NCI-H1105 treated with DMSO at 0.1 percent for 48 hours (cell line): ENCODE measurements at places on chromosomes 3 and 15.
A peak's percentile ranks its signal among the peaks of the same experiment; 100 is the strongest.

DNA sequence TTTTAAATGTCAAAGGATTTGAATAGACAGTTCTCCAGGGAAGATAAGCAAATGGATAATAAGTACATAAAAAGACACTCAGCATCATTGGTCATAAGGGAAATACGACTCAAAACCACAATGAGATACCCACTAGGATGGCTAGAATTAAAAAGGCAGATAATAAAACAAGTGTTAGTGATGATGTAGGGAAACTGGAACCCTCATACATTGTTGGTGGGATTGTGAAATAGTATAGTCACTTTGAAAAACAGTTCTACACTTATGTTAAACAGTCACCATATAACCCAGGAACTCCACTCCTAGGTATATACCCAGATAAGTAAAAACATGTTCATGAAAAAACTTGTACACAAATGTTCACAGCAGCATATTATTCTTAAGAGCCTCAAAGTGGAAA lies 72.5 kb downstream of the GPR156 start:
- no peak for DNase-seq

DNA sequence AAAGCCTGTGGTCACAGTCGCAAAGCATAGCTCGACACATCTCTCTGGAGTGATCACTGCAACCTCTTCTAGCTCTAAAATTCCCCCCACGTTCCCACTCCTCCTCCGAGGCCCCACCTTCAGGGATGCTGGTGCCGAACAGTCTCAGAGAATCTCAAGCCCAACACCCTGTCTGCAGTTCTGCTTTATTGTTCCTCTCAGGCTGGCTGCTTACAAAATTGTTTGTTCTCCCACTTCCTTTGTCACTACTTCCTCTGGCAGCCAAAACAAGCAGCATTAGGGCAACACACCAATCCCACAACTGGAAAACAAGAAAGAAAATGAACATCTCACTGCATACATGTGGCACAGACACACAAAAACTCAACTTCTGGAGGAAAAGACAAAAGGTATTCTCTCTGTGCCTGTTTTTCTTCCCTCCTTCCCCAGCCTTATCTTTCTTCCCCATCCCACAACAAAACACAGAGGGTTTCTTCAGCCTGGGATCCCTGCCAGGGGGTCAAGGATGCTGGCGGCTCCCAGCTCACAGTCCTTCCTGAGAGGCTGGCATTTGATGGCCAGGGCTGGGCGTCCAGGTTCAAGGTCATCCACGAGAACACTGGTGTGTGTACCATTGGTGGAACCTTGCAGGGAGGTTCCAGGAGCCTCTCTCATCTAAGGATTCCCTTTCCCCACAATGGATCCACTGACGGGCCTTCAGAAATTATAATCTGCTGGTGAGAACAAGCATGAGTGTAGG lies 108.4 kb downstream of the TMCO5A start:
- DNase-seq, result no peak

DNA sequence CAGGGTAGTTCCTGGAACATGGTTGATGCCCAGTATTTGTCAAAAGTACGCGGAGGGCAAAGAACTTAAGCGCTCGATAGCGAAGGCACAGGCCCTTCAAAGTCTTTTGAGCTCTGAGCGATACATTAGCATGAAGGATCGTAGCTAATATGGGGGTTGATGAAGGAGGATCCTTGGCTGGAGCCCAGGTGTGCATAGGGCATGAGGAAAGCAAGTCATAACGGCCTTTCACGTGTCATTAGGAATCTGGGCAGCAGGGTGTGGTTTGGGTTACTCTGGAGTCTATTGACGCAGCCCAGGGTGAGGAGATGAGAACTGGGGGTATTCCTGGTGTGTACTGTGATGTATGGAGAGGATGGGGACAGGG lies 31.7 kb downstream of the SPINK8 start:
- DNase-seq, result peak; percentile 8

- DNase-seq, result peak; percentile 42
Measured at GRCh38 chr3:66138336-66139313, 82.2 kb upstream of the SLC25A26 start.

DNA sequence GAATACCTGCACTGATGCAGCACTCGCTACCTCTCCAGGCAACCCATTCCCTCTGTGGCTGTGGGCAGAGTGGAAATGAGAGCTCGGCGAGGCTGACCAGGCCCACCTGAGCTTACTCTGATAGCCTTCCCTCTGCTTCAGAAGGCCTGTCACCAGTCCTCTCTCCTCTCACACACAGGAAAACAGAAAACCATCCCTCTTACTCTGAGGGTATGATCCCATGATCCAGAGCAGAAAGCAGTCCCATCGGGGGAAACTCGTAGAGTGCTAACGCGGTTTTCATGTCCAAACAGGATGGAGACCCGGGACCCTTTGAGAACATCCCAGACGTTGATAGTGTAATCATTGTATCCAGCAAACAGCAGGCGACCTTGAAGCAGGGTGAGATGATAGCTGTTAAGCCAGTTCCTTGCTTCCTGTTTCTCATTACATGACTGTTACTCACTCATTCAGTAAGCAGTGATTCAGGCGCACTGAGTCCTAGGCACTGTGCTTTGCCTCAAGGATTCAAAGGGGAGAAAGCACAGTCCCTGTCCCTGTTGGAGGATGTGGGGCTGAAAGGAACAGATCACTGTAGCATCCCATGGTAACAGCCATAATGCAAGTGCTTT lies 11.8 kb upstream of the BCL2L10 start:
- DNase-seq, result no peak

DNA sequence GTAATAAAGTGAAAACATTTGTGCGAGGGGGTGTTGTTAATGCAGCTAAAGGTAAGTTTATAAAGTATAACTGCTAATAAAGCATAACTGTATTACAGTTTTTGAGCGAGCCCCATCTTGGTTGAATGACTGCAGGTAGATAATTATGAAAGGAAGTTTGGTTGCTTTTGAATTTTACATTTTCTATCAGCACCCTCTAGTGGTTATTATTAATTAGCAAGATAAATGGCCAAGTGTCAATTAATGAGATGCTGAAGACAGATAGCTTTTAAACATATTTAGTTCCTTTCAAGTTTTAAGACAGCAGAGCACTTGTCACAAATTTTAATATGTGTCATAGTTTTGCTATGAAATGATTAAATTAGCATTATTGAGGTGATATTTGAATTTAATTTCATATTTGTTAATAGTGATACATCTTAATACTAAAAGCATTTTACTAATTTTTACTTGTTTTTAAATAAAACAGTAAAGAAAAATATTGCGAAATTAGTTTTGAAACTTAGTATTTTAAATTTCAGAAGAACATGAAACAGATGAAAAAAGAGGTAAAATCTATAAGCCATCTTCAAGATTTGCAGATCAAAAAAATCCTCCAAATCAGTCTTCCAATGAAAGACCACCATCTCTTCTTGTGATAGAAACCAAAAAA lies 15.1 kb downstream of the U2SURP start:
- DNase-seq, result peak; percentile 60

DNA sequence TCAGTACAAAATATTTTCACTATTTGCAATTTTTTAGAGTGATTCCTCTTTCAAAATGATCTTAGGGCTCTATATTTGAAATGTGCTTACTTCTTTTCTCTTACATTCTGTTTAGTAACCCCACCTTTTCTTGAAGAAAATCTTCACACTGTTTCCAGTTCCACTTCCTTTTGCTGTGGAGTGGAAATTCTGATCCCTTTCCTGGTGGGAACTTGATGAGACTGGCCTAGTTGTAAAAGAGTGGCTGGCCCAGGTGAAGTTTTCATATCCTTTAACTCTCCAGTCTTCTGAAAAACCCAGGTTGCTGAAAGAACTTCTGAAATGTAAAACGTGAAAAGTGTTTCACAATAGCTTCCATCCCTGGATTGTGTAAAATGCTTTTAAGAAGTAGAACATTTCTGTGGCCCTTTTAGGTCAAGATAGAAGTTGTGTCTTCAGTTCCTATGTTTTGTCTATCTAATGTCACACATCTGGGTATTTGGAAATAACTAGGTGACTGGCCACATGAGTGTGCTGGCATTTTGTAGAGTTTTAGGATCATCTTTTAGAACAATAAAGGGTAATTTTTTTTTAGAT lies 84.8 kb upstream of the LRIG1 start:
- DNase-seq, result no peak

GRCh38 chr3:193240850-193241706 lies at the start of gene PLAAT1:
TSS of gene PLAAT1 (plus strand) at chr3:193241222. CDS start at chr3:193255651, 14,429 bp downstream.
- peak; percentile 93 for DNase-seq

DNA sequence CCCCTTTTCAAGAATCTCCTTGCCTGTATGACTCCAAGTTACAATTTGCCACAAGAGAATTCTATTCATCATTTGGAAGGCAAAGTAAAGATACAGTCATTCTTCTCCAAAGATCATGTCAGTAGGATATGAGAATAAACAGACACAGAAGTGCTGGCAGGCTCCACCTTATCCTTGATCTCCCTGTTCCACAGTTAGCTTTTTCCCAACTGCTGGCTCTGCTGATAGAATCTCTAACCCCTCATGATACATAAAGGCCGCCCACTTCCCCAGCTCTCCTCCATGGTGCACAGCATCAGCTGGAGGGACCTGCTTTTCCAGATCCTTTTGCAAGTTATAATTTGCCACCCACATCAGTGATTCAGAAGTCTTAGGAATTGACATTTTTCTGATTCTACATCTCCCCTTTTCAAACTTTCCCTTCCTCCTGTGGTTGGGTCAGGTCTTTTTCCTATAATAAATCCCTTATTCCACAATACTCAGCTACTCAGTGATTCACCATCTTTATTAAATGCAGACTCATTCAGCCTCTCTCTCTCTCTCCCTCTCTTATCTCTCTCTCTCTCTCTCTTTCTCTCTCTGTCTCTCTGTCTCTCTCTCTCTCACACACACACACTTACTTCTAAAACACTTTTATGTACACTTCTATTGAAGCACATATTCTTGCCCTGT lies 465.4 kb downstream of the GBE1 start:
- DNase-seq, result no peak

- no peak for DNase-seq
Measured at GRCh38 chr15:55289011-55289745, 435 bp downstream of the RAB27A start.

DNA sequence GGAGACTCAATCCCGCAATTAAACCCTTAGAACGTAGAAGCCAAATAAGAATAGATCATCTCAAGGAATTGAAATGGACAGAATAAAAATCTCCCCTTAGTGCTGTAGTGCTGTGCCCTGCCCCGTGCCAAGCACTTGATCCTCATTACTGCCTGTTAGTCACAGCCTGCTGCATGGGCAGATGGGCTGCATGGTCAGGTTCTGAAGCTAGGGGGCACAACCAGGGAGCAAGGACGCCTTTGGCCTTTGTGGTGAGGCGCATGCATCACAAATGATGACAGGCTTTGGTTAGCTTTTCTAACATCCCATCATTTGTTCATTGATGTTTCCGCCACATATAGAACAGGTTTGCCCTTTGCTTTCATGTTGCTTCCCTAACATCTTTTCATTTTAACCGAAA lies 336.3 kb upstream of the ADAMTS9 start:
- no peak for DNase-seq

GRCh38 chr3:15955968-15956367 lies 158.2 kb upstream of the ANKRD28 start:
- no peak for DNase-seq

- no peak for DNase-seq
Measured at GRCh38 chr3:131323014-131323413, 58.6 kb upstream of the NUDT16 start.

DNA sequence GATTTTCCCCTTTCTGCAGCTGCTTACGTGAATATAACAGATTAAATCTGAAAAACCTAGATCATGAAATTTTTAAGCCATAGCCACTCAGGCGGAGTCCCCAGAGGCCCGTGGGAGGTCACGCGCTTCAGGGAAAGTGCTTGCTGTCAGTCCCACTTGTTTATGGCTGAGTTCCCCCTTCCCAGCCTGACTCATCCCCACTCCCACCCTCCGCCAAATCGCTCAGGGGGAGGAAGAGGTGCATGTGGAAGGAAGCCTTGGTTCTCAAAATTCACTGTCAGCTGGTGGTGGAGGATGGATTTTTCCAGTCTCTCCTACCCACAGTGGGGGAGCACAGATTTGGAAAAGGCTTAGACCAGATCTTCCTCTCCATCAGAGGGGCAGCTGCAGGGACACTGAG lies 67.4 kb downstream of the CORO2B start:
- DNase-seq, result no peak

GRCh38 chr3:131713416-131714123 lies 210.8 kb upstream of the MRPL3 start:
- DNase-seq, result no peak
